Muscle of leg (tissue), 16 donors: ENCODE measurements at places on chromosomes 7 and 10. TPM values are rescaled to one million over a fixed set of nuclear protein-coding genes. Genes with fewer than 3 reads are reported as not detected.
A peak's percentile ranks its signal among the peaks of the same experiment; 100 is the strongest.

Gene FASTK
- polyA plus RNA-seq = 87.2 TPM

Gene RBP3
- 0.08 TPM for polyA plus RNA-seq

Gene IQUB
- polyA plus RNA-seq = 0.23 TPM

Gene APBB1IP
- polyA plus RNA-seq = 2.0 TPM

Gene LAMB1
- 542 TPM for polyA plus RNA-seq

Gene MYOF
- polyA plus RNA-seq = 68.4 TPM

Gene DNAH11
- polyA plus RNA-seq = 0.83 TPM

Gene CALHM3
- not detected for polyA plus RNA-seq

Gene PRSS1
- polyA plus RNA-seq = not detected

Gene STEAP4
- polyA plus RNA-seq = 3.2 TPM

Gene RADIL
- polyA plus RNA-seq = 4.3 TPM

Gene UTF1
- not detected for polyA plus RNA-seq

Gene OPN1SW
- polyA plus RNA-seq = 2.4 TPM

DNA sequence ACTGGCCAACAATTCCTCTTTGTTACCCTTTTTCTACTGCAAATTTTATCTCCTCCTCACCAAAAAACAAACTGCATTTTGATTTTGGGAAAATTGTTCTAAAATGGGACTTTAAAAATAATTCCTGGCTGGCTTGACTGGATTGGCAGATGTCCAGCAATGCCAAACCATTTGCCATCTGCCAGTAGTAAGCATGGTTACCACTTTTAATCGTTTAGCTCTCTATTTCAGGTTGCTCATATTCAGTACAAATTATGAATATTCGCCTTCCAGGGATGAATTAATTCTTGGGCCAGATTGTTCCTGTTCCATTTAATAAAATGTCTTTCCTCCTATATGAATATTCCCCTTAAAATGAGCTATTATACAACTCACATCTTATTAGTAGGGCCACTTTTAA lies 35.7 kb downstream of the SMNDC1 start:
- DNase-seq = no peak

DNA sequence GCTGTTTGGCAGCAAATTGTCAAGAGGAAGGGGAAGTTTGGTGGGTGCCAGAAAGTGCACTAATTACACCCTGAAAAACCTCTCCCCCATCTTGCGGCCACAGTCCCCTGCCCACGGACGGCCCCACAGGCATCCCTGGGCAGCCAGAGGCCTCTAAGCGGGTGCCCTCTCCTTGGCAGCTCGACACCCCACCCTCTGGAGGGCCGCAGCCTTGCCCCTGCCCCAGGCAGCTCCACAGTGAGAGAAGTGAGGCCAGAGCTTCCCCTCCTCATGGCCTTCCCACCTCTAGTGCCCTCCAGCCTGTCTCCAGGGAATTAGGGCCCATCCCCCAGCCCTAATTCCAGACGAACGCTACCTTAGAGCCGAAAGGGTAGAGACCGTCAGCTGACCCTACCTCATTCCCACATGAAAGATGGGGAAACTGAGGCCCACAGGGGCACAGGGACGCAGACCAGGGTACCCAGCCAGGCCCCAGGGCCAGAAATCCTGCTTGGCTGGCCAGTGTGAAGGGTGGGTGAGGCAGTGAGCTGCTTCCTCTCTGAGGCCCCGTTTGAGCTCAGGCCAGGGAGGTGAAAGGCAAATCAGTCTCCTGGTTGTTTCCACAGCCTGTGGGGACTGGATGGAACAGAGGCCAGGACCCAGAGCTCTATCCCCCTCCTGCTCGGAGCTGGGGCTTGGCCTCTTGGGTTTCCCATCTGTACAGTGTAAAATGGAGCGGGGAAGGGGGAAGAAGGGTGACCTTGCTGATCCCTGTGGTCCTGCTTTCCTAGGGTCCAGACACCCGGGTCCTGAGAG lies 10.0 kb downstream of the ZCCHC24 start:
- peak; percentile 46 for DNase-seq

- no peak for DNase-seq
These were observed 122.3 kb downstream of the NRP1 start for GRCh38 chr10:33212061-33212748.

GRCh38 chr7:20417675-20418382 lies 87.1 kb downstream of the ITGB8 start:
- no peak for DNase-seq

DNA sequence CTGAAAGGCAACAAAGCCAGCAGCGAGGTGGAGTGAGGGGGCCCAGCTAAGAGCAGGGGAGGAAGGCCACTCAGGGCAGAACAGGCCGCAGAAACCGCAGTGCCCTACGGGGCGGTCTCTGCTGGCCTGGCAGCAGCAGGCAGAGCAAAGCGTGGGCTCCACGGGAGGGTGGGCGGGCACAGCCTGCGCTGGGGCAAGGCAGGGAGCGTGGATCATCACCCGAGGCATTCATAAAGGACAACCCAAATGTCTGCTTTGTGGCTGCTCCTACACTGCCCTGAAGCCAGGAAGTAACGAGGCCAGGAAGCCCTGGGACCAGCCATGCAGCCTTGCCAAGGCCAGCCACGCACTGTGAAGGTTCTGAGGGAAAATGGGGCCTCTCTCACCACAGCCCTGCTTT lies 127.5 kb downstream of the MAD1L1 start:
- no peak for DNase-seq

GRCh38 chr7:24138343-24138742 lies 145.6 kb upstream of the NPY start:
- peak; percentile 51 for DNase-seq

DNA sequence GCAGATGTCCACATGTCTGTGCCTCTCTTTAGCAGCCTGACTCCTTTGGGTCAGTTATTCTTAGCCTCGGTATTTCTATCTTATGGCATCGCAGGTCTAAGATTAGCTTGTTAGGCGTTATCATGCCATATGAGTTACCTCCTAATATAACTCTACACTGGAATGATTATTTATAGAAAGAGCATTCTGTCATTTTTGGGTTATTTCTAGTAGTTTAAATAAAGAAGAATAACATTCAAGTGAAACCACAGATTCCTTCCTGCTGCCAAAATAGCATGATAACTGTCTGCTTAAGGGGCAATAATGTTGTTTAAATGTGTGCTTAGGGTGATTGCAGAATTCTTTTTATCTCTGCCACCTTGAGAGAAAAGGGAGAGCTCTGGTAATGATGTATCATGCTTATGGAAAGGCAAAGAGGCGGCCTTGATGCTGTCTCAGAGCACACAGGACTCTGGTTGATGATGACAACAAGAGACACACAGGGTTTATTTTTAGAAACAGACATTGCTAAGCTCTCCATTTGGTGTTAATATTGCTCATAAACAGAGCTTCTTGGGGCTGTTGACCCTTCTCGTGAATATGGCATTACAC lies 10.4 kb downstream of the HDAC9 start:
- peak; percentile 52 for DNase-seq

DNA sequence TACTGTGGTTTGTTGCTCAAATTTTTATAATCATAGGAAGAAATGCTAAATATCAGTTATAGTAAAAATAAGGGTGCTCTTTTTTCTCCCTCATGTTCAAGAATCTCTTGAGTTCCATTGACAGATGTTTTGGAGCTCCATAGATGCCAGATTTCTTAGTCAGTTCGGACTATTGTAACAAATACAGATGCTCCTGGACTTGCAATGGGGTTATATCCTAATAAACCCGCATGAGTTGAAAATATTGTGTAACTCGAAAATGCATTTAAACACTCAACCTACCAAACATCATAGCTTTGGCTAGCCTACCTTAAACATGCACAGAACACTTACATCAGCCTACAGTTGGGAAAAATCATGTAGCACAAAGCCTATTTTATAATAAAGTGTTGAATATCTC lies 100.7 kb upstream of the CSTF2T start:
- no peak for DNase-seq

- no peak for DNase-seq
These were observed 41.9 kb downstream of the NKX6-2 start for GRCh38 chr10:132743925-132744490.

GRCh38 chr10:100535338-100535714 lies 417 bp upstream of the HIF1AN start:
- no peak for DNase-seq

DNA sequence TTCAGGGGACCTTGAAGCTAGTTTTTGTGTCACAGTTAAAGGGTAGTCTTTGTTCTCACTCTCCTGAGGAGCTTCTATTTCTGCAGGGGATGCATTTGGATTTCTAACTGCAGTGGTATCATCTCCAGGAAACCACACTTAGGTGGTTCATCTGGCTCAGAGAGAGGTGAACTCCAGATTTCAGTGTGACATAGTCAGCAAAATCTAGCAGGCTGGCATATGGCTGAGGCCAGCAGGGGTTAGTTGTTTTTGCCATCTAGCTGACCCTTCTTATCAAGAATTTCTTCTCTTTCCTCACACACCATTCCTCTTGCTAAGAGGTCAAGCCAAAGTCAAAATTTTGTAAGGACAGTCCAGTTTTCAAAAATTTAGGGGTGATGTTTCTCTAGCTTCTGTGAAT lies 248.2 kb downstream of the REEP3 start:
- no peak for DNase-seq

- peak; percentile 88 for DNase-seq
These were observed 328.2 kb upstream of the LRRN3 start for GRCh38 chr7:110762546-110763225.

DNA sequence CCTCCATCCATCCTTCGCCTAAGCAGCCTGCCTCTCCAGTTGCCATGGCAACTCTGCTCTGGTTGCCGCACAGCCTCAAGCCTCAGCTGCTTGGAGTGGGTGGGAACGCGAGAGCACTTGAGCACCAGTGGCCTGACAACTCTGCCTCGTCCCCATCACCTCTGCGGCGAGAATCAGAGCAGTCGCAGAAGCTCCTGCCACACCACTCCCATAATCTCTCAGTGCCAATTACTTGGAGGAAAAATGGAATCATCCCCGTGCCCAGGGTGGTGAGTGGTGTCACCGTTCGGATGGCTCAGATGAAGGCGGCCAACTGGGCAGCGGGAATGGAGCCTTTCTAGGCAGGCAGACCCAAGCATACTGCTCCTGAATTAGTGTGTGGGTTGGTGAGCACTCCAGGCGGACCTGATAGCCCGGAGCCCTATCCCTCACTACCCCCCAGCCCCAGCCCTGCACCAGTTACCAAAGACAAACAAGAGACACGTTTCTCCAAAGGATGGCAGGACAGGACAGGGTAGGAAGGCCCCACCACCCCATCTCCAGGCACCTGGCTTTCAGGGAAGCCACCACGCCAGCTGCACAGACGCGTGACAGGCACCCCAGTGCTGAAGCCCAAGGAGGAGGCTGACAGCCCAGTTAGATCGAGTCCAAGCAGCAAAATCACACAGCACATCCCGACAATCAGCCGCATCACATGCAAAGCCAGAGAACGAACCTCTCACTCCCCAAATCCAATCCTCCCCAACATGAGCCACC lies 335.4 kb downstream of the PTPRN2 start:
- DNase-seq = no peak

GRCh38 chr10:3398825-3399646 lies 226.5 kb upstream of the PITRM1 start:
- DNase-seq = peak; percentile 77

- peak; percentile 46 for DNase-seq
These were observed 13.5 kb downstream of the SFMBT2 start for GRCh38 chr10:7397049-7398035.

GRCh38 chr7:110681941-110682340 lies 409.0 kb upstream of the LRRN3 start:
- DNase-seq = no peak

GRCh38 chr7:48481235-48481634 lies 310.0 kb downstream of the ABCA13 start:
- no peak for DNase-seq
